ENCODE measurements at places on chromosomes 7 and 10.

DNA sequence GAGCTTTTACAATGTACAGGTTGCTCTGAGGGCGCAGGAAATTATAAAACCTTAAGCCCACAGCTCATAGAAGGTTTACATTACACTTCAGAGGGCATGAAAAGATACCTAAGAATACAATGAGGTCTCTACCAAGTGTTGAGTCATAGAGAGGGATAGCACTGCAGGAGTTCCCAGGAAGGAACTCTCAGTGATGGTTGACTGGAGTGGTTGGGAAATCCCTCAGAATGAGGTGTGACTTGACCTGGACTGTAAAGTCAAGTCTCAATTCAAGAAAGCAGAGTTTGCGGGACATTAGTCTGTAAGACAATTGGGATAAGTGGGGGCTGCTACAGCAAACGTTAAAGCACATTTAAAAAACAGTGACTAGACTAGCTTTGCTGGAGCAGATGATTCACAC lies 21.9 kb downstream of the TNKS2 start:
- no peak for DNase-seq

- DNase-seq, result no peak
Measured at GRCh38 chr7:2480070-2480408, 3.8 kb upstream of the GRIFIN start.

DNA sequence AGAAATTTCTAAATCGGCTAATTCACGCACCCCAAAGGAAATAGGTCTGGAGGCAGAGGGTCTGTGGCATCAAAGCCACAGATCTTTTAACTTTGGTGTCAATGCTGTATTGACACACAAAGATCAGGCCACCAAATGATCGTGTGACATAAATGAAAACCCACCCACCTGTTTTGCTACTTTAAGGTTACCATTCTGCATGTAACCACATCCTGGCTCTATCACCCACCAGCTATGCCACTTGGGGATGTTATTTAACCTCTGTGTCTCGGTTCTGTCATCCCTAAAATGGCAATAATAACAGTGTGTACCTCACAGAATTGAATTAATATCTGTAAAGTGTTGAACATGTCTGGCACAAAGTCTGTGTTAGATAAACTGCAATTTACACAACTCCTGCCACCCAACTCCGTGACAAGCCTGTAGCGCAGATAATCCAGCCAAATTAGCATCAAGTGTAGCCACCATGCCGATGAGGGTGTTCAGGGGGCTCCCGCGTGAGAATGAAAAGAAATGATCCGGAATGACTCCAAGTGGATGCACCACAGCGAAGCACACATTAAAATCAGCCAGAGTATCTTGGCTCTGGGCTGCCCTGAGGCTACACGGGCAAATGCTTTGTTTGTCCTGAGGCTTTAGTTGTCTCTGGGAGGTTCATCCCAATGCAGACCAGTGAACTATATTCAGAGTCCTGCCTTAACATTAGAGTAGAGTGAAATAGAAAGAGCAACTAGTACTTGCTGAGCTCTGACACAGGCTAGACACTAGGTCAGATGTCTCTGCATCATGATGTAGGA lies 158.4 kb upstream of the NEBL start:
- no peak for DNase-seq

DNA sequence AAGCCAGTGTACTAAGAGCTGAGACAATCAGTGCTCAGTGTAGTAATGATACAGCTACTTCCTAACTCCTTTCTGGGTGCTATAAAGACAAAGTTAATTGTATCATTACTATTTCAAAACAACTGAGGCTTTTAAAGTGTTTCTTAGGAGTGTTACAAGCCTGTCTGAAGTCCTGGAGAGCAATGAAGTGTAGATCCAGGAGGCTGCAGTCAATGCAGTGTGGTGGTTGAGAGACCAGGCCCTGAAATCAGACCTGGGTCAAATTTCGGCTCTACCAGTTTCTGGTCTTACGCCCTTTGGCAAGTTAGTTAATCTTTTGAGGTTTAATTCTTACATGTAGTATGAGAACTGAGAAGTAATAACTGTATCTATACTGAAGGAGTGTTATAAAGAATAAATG lies 387.0 kb downstream of the SDK1 start:
- DNase-seq, result no peak

- DNase-seq, result no peak
Measured at GRCh38 chr10:71587941-71588573, 131.5 kb downstream of the C10orf105 start.

DNA sequence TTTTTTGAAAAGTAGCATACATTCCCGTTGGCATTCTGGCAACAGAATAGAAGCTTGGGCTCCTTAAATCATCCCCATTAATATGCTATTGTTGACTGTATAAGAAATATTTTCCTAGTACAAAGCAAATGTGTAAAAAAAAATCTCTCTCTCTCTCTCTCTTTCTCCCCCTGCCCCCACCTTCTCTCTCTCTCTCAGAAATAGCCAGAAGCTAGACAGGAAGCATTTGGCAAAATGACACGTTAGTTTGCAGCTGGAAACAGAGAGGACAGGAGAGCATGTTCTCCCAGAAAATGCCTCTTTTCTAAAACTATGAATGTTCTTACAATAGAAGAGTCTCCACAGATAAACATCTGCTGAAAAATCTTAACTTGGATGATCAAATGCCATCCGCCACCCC lies 59.6 kb upstream of the AKR1E2 start:
- DNase-seq, result no peak

DNA sequence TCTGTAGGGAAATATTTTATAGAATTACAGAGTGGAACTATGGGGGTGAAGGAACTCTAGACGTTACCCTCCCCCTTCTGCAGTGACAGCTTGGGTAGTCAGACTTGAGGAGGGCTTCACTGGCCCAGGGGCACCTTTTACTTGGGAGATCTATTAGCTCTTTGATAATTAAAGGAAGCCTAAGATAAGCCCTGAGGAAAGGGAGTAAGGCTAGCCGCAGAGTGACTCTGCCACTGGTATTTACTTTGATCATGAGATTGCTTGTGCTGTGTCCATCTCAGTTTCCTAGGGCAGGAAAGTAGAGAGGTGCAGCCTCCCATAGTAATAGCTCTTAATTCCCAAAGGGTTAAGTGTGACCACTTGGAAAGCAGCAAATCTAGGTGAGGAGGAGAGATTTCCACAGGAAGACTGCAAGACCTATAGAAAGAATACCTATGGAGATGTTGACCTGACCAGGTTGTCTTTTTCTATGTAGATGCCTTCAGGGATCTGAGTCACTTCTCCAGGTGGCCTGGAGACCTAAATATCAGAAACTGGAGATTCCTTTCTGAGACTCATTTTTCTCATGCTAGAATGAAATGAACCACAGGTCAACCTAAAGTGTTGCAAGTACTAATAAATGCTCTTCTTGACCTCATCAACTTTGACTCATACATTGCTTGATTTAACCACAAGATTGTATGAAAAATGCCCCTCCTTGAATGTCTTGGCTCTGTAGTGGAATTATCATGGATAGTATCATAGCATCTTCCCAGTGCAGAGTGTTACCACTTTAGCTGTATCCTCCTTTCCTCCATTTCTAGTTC lies 447.3 kb upstream of the GHITM start:
- DNase-seq, result no peak

GRCh38 chr7:87156709-87157108 lies 4.5 kb downstream of the DMTF1 start:
- no peak for DNase-seq

DNA sequence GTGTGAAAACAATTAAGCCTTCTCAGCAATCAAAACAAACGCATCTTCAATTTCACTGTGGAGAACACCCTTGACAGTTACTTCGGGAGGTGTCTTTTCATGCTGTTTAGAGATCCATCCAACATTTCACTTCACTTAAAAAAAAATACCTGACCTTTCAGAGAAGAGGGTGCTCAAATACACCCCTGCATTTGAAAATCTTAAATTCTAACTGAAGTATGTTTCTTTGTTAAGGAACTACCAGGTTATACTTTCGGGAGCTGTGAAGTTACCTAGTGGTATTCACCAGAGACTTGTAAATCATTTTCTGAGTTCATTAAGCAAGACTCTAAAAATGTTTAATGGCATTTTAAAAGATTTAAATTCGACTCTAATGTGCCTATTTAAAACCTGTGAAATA lies 38.8 kb downstream of the CNPY1 start:
- DNase-seq, result no peak

- DNase-seq, result no peak
Measured at GRCh38 chr10:1571587-1572237, 165.6 kb downstream of the ADARB2 start.

DNA sequence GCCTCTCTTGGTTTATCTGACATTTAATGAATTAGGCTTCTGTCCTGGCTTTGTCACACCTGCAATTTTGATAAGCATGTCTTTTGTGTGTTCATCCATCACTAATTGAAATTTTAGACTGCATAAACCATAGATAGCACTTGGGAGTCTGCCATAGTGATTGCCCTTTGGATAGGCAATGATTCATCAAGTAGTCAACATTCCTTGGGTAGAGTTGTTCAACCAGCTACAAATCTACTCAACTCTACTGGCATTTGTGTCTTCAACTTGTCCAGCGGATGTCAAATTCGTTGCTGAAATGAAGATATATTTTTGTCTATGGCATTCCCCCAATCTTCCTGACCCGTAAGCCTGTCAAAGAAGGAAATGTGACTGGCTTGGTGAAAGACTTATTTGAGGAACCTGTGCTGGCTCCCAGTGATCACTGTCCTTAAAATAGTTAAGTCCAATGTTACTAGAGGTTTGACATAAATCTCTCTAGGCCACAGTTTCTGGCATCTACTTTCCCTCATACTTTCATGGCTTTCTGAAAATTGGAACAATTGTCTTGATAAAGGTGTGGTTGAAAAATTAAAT lies 33.7 kb upstream of the CREB5 start:
- DNase-seq, result no peak
